ENCODE measurements at places on chromosomes 12 and 14. TPM values are rescaled to one million over a fixed set of nuclear protein-coding genes. Genes with fewer than 3 reads are reported as not detected.

GPR132 gene
- not detected for total RNA-seq

MYO1A gene
- 0.64 TPM for total RNA-seq

IRAK3 gene
- 3.9 TPM for total RNA-seq

KRT82 gene
- not detected for total RNA-seq

DNA sequence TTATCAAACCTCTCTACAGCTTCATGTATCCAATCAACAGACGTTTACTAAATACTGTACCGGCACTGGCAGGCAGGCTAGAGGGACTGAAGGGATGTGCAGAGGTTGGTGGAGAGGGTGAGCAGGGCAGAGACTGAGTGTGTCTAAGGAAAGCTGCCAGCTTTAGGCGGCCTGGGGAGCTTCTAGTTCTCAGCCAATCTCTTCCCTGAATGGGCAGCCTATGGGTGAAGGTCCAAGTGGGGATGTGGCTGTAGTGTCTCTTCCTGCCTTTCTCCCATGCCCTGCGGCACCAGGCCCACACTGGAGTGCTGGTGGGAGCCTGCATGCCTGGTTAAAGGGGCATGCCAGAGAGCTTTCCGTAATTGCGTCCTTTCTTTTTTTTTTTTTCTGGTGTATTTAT is 239.8 kb downstream of the CACNA1C start:
- H3K4me1 ChIP-seq = peaks cover 47% of the 10 kb centered on the region
- H3K27ac ChIP-seq = no peak overlapping the region
- peaks cover 9% of the 10 kb centered on the region for H3K27me3 ChIP-seq
- H3K36me3 ChIP-seq = no peaks in the 10 kb centered on the region
- H3K4me3 ChIP-seq = no peak overlapping the region
- DNase-seq = no peak

DNA sequence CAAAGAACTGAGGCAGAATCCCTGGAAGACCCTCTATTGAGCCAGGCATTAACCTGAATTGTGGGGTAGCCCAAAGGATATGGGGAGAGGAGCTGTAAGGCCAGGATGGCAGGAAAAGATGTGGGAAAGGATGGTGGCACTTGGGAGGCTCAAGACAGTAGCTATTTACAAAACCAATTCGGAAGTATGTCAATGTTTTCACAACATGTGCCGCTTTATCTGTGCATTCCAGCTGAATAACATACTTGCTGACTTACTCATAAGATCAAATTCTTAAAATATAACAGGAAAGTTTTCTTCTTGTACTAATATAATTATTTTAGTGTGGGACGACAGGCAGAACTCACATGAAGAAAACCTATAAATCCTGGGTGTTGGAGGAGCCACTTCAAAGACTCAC is 10.6 kb downstream of the BBS10 start:
- peaks cover 5% of the 10 kb centered on the region for H3K4me1 ChIP-seq
- no peak overlapping the region for H3K27ac ChIP-seq
- no peak for DNase-seq
- H3K27me3 ChIP-seq = no peaks in the 10 kb centered on the region

GRCh38 chr12:30329281-30329680 is 366.4 kb downstream of the IPO8 start:
- peaks cover 1% of the 10 kb centered on the region for H3K27me3 ChIP-seq
- H3K4me1 ChIP-seq = no peaks in the 10 kb centered on the region
- no peaks in the 10 kb centered on the region for H3K36me3 ChIP-seq
- DNase-seq = no peak
- H3K27ac ChIP-seq = no peak overlapping the region

- no peak for DNase-seq
- no peak overlapping the region for H3K4me3 ChIP-seq
Measured at GRCh38 chr14:100523131-100523842, 63.9 kb downstream of the BEGAIN start.

- no peak overlapping the region for H3K27ac ChIP-seq
- H3K36me3 ChIP-seq = peaks cover 12% of the 10 kb centered on the region
- peak; percentile 78 for DNase-seq
- peaks cover 15% of the 10 kb centered on the region for H3K27me3 ChIP-seq
Measured at GRCh38 chr12:4809449-4810218, 89.4 kb downstream of the GALNT8 start.

- H3K36me3 ChIP-seq = no peaks in the 10 kb centered on the region
- DNase-seq = no peak
- H3K4me1 ChIP-seq = peaks cover 16% of the 10 kb centered on the region
- H3K27ac ChIP-seq = no peak overlapping the region
- no peak overlapping the region for H3K4me3 ChIP-seq
Measured at GRCh38 chr12:51908876-51909592, 1.7 kb downstream of the ACVRL1 start.

DNA sequence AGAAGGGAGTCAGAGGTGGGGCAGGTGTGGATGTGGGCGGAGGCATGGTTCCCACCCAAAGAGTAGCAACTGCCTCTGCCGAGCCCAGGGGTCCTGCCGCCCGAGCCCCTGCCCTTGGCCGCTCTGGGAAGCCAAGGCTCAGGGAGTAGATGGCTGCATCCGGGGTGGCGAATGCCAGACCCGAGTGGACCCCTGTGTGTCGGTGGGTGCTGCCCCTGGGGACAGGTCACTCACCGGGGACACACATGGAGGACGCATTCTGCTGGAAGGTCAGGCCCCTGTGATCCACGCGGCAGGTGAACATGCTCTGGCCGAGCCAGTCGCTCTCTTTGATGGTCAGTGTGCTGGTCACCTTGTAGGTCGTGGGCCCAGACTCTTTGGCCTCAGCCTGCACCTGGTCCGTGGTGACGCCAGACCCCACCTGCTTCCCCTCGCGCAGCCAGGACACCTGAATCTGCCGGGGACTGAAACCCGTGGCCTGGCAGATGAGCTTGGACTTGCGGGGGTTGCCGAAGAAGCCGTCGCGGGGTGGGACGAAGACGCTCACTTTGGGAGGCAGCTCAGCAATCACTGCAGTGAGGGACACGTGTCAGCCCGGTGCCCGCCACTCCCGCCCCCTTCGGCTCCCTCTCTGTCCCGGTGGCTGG is 329.0 kb downstream of the TMEM121 start:
- H3K4me3 ChIP-seq = no peak overlapping the region
- no peaks in the 10 kb centered on the region for H3K4me1 ChIP-seq
- H3K36me3 ChIP-seq = peaks cover 6% of the 10 kb centered on the region
- no peak overlapping the region for H3K27ac ChIP-seq

DNA sequence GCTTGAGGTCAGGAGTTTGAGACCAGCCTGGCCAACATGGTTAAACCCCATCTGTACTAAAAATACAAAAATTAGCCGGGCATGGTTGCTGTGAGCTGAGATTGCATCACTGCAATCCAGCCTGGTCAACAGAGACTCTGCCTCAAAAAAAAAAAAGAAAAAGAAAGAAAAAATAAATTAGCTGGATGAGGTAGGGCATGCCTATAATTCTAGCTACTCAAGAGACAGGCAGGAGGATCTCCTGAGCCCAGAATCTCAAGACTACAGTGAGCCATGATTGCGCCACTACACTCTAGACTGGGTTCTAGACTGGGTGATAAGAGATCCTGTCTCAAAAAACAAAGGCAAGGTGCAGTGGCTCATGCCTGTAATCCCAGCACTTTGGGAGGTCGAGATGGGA is 16.9 kb downstream of the PPP4R3A start:
- no peak overlapping the region for H3K27ac ChIP-seq
- H3K36me3 ChIP-seq = no peaks in the 10 kb centered on the region
- H3K4me3 ChIP-seq = no peak overlapping the region
- H3K4me1 ChIP-seq = peaks cover 16% of the 10 kb centered on the region
- H3K27me3 ChIP-seq = peaks cover 2% of the 10 kb centered on the region
- DNase-seq = no peak

GRCh38 chr14:102317564-102318248 is 1.8 kb upstream of the ZNF839 start:
- no peaks in the 10 kb centered on the region for H3K36me3 ChIP-seq
- no peak for DNase-seq
- H3K27me3 ChIP-seq = peaks cover 35% of the 10 kb centered on the region
- H3K4me1 ChIP-seq = peaks cover 11% of the 10 kb centered on the region

DNA sequence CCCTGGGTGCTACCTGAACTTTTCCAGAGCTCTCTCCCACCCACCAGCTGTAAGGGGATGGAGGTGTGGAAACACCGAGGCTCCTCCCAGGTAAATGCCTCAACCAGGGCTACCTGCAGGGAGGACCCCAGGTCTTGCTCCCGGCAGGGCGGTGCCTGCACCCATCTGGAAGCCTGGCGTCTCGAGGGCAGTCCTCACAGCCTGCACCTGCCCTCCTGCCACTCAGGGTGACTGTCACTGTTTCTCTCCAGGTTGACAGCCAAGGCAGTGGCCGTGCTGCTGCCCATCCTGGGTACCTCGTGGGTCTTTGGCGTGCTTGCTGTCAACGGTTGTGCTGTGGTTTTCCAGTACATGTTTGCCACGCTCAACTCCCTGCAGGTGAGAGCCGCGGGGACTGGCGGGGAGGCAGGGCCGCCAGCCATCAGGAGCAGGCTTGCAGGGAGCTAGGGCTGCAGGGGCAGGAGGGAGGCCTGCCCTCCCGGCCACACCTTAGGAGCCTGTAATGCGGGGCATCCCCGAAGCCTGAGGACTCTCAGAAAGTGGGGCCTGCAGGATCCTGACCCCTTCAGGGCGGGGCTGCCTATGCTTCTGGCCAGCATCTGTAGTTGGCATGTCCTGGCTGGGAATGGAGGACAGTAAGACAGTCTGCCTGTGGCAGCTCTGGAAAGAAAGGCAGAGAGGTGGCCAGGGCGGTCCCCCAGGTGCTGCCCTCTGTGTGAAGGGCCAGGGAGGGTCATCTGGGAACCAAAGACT is 182.3 kb downstream of the ADGRD1 start:
- H3K36me3 ChIP-seq = no peaks in the 10 kb centered on the region
- no peak overlapping the region for H3K27ac ChIP-seq
- peaks cover 2% of the 10 kb centered on the region for H3K27me3 ChIP-seq
- H3K4me3 ChIP-seq = no peak overlapping the region

- H3K4me1 ChIP-seq = no peaks in the 10 kb centered on the region
- H3K36me3 ChIP-seq = no peaks in the 10 kb centered on the region
- no peak overlapping the region for H3K27ac ChIP-seq
Measured at GRCh38 chr14:92702441-92702918, 45.9 kb downstream of the LGMN start.

DNA sequence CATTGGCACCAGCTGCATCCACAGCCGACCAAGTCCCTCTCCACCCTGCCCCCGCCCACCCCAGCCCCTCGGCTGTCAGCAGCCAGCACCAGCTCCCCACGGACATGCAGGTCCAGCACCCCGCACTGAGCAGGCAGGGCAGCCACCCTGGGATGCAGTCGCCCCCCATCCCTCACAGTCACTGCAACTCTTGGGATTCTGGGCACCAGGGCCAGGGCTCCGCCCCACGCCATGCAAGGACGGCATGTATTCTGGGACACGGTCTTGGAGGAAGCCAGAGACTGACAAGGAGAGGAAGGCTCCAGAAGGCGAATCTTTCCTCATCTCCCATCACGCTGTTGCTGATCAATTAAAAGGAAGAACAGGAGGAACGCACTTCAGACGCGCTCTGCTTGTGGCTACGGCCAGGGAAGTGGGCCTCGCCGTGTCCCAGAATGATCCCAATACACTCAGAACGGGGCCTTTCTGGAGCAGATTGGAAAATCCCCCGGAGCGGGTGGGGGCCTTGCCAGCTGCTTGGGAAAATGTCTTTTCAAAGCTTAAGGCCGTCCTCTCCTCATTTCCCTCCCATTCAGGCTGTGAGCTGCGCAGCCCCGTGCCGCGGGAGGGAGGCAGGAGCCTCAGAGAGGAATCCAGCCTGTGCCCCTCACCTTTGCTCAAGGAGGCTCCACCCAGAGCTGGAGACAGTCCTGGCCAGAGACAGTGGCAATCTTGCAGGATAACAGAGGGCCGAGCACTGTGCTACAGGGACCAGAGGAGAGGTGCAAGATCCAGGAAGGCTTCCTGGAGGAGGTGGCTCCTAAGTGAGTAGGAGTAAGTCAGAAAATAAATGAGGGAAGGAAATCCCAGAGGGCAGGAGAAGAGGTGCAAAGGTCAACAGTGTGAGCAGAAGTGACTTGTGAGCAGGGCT is 54.1 kb upstream of the DIO3 start:
- DNase-seq = peak; percentile 16
- peaks cover 12% of the 10 kb centered on the region for H3K36me3 ChIP-seq
- no peak overlapping the region for H3K4me3 ChIP-seq
- H3K27ac ChIP-seq = no peak overlapping the region

GRCh38 chr12:49661191-49661590 is 37.8 kb downstream of the PRPF40B start:
- no peak overlapping the region for H3K27ac ChIP-seq
- H3K27me3 ChIP-seq = peaks cover 11% of the 10 kb centered on the region

- H3K4me3 ChIP-seq = no peak overlapping the region
- H3K27ac ChIP-seq = no peak overlapping the region
- H3K4me1 ChIP-seq = peaks cover 4% of the 10 kb centered on the region
- no peak for DNase-seq
Measured at GRCh38 chr12:95004610-95005009, 1.1 kb upstream of the NDUFA12 start.
